ENCODE measurements at places on chromosomes 6 and 20.
A peak's percentile ranks its signal among the peaks of the same experiment; 100 is the strongest.

- DNase-seq = no peak
- H3K36me3 ChIP-seq = no peaks in the 10 kb centered on the region
- H3K4me1 ChIP-seq = no peaks in the 10 kb centered on the region
- H3K4me3 ChIP-seq = no peak overlapping the region
- H3K27ac ChIP-seq = no peak overlapping the region
These were observed 58.3 kb upstream of the BHLHE23 start for GRCh38 chr20:63064745-63065711.

DNA sequence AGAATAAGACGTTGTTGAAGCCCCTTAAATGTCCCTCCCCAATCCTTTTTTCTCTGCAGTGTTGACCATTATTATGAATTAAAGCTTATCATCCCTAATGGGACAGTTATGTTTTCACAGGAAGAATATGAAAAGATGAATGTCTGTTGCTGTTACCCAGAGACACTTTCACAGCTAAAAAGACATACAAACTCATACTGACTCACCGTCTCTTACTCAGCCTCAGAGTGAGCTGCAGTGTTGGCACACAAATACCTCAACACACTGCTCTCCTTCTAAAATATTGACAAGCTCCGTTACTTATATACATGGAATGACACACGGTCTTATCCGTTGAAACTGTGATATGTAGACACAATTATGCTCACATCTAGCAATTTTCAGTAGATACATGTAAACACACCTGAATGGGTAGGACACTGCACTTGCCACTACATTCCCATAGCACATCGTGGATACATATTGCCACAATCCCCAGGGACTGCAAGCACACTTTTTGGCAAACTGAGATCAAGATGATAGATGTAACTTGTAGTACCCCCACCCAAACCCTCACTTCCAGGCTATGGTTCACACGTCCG, 9.6 kb upstream of the SAPCD1 start:
- no peaks in the 10 kb centered on the region for H3K4me1 ChIP-seq
- H3K27ac ChIP-seq = no peak overlapping the region
- H3K4me3 ChIP-seq = no peak overlapping the region
- no peaks in the 10 kb centered on the region for H3K27me3 ChIP-seq
- no peaks in the 10 kb centered on the region for H3K36me3 ChIP-seq

DNA sequence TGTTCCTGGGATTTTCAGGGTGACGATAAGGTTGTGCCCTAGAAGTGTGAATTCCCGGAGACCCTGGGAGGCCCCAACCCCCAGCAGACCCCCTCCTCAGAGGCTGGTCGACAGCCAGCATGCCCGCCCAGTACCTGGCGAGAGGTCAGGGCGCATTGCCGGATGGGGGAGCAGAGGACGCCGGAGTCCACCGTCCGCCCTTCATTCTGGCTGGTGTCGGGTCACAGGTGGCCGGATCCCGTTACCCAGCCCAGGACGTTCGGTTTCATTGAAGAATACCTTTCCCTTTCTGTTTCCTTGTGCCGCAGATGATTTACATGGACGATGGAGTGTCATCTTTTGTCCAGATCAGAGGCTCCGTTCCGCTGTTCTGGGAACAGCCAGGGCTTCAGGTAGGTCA, 61.3 kb downstream of the SYNJ2 start:
- no peaks in the 10 kb centered on the region for H3K27me3 ChIP-seq
- no peak overlapping the region for H3K4me3 ChIP-seq
- H3K4me1 ChIP-seq = peaks cover 6% of the 10 kb centered on the region
- H3K27ac ChIP-seq = no peak overlapping the region
- no peak for DNase-seq
- no peaks in the 10 kb centered on the region for H3K36me3 ChIP-seq

DNA sequence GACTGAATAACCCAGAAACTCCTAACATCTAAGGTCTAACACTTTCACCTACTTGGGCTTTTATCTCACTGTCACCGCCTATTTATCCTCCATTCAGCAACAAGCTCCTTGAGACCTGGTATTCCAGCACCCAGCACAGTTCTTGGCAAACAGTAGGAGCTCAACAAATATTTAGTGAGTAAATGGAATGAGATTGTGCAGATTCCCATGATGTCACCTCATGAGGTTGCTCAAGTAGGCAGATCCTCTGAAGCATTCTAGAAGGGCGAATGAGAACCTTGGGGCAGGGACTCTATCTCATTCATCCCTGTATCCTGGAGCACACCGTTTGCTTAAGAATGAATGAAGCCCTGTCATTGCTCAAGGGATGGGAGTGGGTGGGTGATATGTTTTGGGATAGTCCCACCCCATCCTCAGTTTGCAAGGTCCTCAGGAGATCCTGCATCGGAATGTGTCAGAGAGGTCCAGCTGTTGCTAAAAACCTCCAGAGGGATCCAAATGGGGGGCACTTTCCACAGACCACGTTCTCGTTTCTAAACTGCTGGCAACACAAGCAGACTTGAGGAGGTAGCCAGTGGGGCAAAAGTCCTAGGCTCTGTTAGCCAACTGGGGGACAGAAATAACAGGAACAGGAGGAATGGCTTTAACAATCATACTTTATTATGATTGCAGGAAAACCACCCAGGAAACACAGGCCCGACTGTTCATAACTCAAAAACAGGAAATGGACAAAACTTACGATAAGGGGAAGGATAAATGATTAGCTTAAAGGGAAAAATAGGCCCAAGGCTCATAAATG, 42.0 kb downstream of the EDN1 start:
- H3K4me3 ChIP-seq = no peak overlapping the region
- no peaks in the 10 kb centered on the region for H3K36me3 ChIP-seq
- H3K4me1 ChIP-seq = peaks cover 12% of the 10 kb centered on the region
- peaks cover 3% of the 10 kb centered on the region for H3K27me3 ChIP-seq
- DNase-seq = no peak
- H3K27ac ChIP-seq = no peak overlapping the region

- peaks cover 2% of the 10 kb centered on the region for H3K4me1 ChIP-seq
- H3K4me3 ChIP-seq = no peak overlapping the region
- no peak for DNase-seq
- H3K27ac ChIP-seq = no peak overlapping the region
These were observed 22.7 kb upstream of the MYB start for GRCh38 chr6:135158397-135158796.

DNA sequence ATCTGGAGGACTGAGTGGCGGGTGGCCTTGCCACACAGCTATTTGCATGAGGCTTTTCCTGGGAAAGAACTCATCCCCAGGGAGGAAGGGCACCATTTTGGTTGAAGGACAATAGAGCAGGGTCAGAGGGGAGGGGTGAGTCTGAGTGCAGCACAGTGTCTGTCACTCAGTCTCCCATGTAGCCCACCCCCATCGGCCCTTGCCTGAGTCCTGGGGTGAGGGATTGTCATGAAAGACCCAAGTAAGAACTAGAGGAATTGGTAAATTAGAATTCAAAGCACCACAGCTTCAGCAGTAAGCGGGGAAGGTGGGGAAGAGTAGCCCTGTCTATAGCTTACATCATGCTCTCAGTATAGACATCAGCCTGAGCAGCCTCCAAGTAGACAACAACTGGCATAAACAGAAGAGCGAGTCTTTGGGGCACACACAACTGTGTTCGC, 90.4 kb upstream of the TMEM30A start:
- H3K36me3 ChIP-seq = no peaks in the 10 kb centered on the region
- no peak overlapping the region for H3K27ac ChIP-seq
- peaks cover 10% of the 10 kb centered on the region for H3K27me3 ChIP-seq
- no peak for DNase-seq
- no peaks in the 10 kb centered on the region for H3K4me1 ChIP-seq

DNA sequence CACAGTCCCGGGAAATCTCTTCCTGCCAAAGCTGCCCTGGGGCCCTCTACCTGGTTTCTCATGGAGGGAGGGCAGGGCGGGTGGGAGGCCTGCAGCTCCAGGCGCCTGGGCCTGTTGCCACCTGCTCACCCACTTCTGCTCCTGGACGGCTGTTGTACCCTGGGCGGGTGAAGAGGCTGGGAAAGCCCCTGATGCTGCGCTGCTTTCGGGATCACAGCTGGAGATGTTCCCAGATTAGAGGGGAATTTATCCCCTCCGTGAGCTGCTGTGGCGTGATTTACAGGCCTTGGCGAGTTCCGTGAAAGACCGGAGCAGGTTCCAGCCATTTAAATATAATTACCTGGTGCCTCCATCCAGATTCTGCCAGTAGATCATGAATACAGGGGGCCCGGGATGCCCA, 12.3 kb upstream of the VSTM2L start:
- H3K36me3 ChIP-seq = no peaks in the 10 kb centered on the region
- H3K27ac ChIP-seq = no peak overlapping the region
- H3K4me3 ChIP-seq = no peak overlapping the region
- no peaks in the 10 kb centered on the region for H3K27me3 ChIP-seq
- no peak for DNase-seq

- peaks cover 7% of the 10 kb centered on the region for H3K36me3 ChIP-seq
- peak; percentile 46 for DNase-seq
- peak within 1 kb of the TSS; percentile 81 for H3K4me3 ChIP-seq
- peaks cover 7% of the 10 kb centered on the region for H3K4me1 ChIP-seq
- H3K27ac ChIP-seq = peak within 1 kb of the TSS; percentile 31
- peaks cover 38% of the 10 kb centered on the region for H3K27me3 ChIP-seq
These were observed at the start of gene SLC22A23 for GRCh38 chr6:3456898-3457709. Gene SLC22A23 (minus strand): TSS chr6:3457050. CDS start chr6:3456559, 491 bp downstream.

- H3K4me3 ChIP-seq = peak overlapping the region; percentile 66
- no peak for DNase-seq
- H3K27ac ChIP-seq = no peak overlapping the region
- peaks cover 3% of the 10 kb centered on the region for H3K4me1 ChIP-seq
- H3K36me3 ChIP-seq = no peaks in the 10 kb centered on the region
These were observed 419.9 kb downstream of the QKI start for GRCh38 chr6:163834226-163834970.

DNA sequence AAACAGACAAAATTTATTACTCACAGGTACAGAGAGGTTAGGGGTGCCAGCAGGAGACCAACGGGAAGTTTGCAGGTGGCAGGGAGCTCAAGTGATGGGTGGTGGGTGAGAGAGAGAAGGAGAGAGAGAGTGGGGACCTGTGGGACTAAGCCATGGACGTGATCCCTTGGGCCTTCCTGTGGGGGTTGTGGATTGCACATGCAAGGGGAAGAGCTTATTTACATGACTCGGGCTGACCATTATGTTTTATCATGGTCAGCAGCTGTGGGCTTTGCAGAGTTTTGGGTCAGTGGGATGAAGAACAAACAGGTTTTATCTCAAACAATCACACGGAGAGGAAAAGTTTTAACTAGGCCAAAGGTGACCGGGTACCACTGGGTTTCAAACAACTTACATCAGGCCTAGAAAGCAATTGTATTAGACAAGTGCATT, 156.2 kb upstream of the EXOC2 start:
- no peak overlapping the region for H3K4me3 ChIP-seq
- H3K27ac ChIP-seq = no peak overlapping the region
- H3K36me3 ChIP-seq = no peaks in the 10 kb centered on the region
- no peaks in the 10 kb centered on the region for H3K4me1 ChIP-seq

GRCh38 chr6:105485456-105485855, 82.6 kb upstream of the PREP start:
- H3K4me1 ChIP-seq = peaks cover 5% of the 10 kb centered on the region
- no peaks in the 10 kb centered on the region for H3K36me3 ChIP-seq
- no peak for DNase-seq
- no peak overlapping the region for H3K4me3 ChIP-seq
- H3K27me3 ChIP-seq = peaks cover 5% of the 10 kb centered on the region

GRCh38 chr6:49546331-49546730, 4.1 kb upstream of the C6orf141 start:
- peaks cover 10% of the 10 kb centered on the region for H3K4me1 ChIP-seq
- H3K36me3 ChIP-seq = peaks cover 7% of the 10 kb centered on the region
- H3K4me3 ChIP-seq = no peak overlapping the region
- no peak for DNase-seq

GRCh38 chr6:43220439-43220951, 8.8 kb downstream of the DNPH1 start:
- no peak overlapping the region for H3K4me3 ChIP-seq
- H3K27me3 ChIP-seq = no peaks in the 10 kb centered on the region
- peaks cover 42% of the 10 kb centered on the region for H3K4me1 ChIP-seq
- no peak overlapping the region for H3K27ac ChIP-seq

DNA sequence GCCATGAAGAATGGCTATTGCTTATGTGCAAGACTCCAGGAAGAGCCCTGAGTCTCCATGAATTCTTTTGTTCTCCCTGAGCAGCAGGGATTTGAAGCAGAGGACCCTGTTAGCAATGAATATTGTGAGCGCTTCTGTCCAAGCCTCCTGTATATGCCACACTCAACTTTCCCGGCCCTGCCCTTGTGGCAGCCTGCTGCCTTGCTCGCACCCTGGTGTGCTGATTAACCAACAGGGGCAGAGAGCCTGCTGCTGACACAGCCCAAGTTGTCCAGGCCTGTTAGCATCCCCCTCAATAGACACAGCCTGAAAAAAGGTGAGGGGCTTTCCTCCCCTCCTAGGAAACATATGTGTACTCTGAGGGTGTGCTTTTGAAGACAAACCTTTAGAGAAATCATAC, 131.4 kb downstream of the BMP2 start:
- H3K27me3 ChIP-seq = no peaks in the 10 kb centered on the region
- no peaks in the 10 kb centered on the region for H3K36me3 ChIP-seq
- H3K27ac ChIP-seq = no peak overlapping the region
- no peak for DNase-seq

- no peak for DNase-seq
- H3K36me3 ChIP-seq = peaks cover 6% of the 10 kb centered on the region
- H3K27ac ChIP-seq = no peak overlapping the region
- no peak overlapping the region for H3K4me3 ChIP-seq
- no peaks in the 10 kb centered on the region for H3K4me1 ChIP-seq
These were observed 115.4 kb downstream of the CFAP61 start for GRCh38 chr20:20167698-20168097.

GRCh38 chr6:70107852-70108629, 194.8 kb downstream of the COL9A1 start:
- H3K27ac ChIP-seq = no peak overlapping the region
- DNase-seq = peak; percentile 14
- H3K4me1 ChIP-seq = peaks cover 6% of the 10 kb centered on the region
- no peaks in the 10 kb centered on the region for H3K27me3 ChIP-seq
- no peak overlapping the region for H3K4me3 ChIP-seq

DNA sequence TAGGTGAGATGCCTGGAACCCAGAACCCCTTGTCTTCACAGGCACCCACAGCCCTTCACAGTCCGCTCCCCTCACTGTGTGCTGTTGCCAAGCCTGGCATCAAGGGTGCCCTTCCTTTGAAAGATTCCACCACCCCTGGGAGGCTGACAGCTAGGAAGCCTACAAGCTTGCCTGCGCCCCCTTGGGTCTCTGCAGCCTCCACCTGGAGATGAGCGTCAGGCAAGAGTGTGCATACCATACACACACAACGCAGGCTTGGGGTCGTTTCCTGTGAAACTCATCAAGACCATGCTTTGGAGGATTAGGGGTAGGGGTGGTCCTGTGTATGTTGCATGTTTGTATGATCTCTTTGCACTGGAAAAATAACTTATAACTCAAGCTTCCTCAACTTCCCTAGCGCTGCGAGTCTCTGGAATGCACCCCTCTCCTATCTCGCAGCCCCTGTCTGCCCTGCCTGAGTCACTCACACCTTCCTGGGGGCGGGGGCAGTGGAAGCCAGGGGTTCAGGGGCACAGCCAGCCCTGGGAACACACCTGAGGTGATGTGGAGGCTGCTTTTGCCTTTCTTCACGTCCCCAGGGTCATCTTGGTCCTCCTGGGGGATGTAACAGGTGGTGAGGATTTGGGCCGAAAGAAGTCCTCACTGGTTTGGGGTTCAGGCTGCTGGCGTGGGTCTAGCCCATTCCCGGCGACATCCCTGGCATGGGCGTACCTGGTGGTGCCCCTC, 67.2 kb downstream of the SSR1 start:
- H3K27ac ChIP-seq = no peak overlapping the region
- H3K36me3 ChIP-seq = peaks cover 10% of the 10 kb centered on the region
- DNase-seq = no peak
- H3K4me1 ChIP-seq = peaks cover 30% of the 10 kb centered on the region
- no peaks in the 10 kb centered on the region for H3K27me3 ChIP-seq
